Thoracic aorta (tissue), 2 donors: ENCODE measurements at places on chromosomes 6 and 20. TPM values are rescaled to one million over a fixed set of nuclear protein-coding genes. Genes with fewer than 3 reads are reported as not detected.
A peak's percentile ranks its signal among the peaks of the same experiment; 100 is the strongest.

DNA sequence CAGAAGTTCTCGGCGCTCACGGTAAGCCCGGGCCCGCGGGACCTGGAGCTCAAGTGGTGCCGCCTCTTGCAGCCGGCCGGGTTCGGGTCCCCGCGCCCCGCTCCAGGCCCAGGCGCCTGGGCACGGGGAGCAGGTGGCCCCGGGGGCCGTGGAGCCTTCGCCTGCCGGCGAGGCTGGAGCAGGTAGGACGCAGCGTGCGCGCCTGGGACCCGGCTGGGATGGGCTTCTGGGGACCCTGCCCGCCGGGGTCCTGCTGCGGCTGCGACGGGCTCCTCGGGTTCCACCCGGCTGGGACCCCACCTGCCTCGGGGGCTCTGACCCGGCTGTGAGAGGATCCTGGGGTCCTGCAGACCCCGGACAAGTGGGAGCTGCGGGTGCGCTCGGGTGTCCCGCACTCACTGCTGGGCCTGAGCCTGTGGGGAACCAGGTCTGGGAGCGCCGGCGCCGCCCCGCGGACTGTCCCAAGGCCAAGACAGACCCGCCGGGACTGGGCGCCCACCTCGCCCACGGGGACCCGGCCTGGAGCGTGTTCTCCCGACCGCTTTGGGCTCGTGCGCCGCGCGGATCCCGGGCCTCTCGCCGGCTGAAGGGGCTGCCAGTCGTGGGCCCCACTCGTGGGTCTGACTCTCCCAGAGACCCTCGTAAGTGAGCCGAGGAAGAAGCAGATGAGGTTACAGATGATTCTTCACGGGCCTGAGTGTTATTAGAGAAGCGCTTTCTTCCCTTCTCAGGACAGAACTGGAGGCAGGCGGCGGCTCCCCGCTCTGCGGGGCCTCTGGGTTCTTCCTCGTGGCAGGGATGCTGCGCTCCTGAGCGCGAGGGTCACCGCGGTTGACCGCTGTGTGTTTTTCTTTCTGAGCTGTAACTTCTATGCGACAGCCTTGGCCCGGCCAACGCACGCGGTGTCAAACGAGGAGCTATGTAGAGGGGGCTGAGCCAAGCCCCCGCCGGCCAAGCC is 729 bp downstream of the SMOC2 start:
- DNase-seq: no peak

DNA sequence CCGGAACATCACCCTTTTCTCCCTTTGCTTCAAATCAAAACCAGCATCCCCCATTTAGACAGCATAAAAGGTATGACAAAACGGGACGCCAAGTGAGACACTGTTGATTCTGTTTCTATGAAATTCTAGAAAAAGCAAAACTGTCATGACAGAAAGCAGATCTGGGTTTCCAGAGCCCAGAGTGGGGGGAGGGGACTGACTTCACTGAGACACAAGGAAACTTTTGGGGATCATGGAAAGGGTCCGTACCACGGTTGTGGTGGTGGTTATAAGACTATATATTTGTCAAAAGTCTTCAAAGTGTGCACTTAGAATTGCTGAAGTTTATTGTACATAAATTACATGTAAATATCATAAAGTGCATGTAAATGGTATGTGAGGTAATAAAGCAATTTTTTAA is 82.6 kb downstream of the SLC22A3 start:
- no peak for DNase-seq

GRCh38 chr6:21348504-21349195 is 244.9 kb upstream of the SOX4 start:
- DNase-seq: no peak

- DNase-seq: no peak
Observed at GRCh38 chr6:36662380-36662779, 16.1 kb upstream of the CDKN1A start.

GRCh38 chr6:157533048-157533871 is 152.3 kb downstream of the ZDHHC14 start:
- DNase-seq: no peak

GRCh38 chr20:48636301-48636700 is 191.5 kb downstream of the PREX1 start:
- no peak for DNase-seq

The CST4 gene
- not detected for total RNA-seq

GRCh38 chr6:47306887-47307286 is 2.8 kb downstream of the TNFRSF21 start:
- DNase-seq: no peak

DNA sequence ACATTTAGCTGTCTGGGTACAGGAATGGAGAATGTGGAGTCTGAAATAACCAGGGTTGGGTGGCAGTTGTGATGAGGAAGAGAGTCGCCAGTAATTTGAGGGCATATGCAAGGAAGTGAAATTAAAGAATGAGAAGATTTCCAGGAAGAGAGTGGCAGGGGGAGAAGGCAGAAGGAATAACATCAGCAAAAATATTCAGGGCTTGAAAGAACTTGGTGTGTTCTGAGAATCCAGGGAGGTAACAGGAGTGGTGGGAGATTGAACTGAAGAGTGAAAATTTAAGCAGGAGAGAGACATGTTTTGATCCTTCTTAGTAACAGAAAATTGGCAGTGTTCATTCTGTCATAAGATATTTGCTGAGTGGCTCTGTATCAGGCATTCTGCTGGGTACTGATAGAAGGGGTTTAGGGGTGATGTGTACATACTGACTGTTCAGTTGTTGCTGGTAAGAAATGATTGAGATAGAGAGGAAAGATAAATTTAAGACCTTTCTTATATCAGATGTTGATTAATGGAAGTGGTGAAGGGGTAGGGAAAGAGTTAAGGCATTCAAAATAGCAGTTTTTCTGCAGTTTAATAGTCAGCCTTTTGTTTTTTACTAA is 54.7 kb downstream of the PHF20 start:
- no peak for DNase-seq

The LST1 gene
- total RNA-seq: 4.9 TPM

The DHX35 gene
- total RNA-seq: 23.8 TPM

DNA sequence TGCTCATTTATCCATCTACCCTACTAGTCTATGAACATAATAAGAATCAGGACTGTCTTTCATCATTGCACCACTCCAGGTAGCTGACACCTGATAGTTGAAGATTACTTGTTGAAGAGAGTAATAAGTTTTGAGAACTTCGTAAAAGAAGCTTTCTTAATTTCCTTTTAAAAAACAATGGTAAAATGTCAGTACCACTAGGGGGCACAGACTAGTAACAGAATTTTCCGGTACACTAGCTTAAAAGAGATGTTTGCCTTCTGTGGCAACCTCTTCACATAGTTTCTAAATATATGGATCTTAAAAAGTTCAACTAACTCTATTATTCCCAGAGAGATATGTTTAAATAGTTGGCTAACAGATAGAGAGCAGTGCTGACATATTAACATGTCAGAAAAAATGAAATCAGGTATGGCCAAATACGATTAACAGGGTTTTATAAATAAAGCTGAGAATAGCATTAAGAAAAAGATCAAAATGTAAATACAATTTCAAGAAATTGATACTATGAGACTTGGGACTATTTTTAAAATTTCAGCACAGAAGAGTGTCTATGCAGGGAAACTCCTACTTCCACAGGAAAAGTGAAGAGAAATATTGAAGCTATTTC is 5.4 kb upstream of the KCNQ5 start:
- DNase-seq: no peak

DNA sequence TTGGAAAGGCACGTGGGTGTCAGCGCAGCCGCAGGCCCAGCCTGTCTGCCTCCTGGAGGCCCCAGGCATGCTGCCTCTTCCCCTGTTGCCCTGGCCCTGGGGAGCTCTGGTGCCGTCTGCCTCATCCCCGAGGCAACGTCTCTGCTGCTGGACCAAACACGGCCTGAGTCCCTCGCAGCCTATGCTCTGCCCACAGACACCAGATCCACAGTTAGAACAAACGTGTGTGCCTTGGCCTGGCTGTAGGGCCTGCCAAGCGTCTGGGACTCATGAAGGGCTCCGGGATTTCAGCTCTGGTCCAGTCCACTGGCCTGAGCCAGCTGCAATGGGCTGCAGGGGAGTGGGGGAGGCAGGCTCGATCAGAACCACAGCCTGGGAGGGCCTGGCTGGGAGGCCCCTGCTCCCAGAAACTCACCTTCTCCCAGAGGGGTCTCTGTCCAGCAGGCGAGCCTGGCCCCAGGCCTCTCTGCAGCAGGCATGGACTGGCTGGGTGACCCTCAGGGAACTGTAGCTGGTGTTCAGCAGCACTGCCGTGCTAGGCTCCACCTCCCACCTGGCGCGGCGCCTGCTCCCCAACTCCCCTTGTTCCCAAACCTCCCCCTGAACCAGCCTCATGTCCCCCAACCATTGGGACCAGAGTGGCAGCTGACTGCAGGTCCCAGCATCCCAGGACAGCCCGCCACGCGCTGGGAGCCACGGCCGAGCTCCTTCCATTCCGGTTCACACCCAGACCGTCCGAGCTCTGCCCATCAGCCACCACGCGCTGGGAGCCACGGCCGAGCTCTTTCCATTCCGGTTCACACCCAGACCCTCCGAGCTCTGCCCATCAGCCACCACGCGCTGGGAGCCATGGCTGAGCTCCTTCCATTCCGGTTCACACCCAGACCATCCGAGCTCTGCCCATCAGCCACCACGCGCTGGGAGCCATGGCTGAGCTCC is 197.0 kb downstream of the DLL1 start:
- DNase-seq: no peak

The ARFGEF3 gene
- 1.1 TPM for total RNA-seq

The ZNF334 gene
- total RNA-seq: 3.0 TPM

DNA sequence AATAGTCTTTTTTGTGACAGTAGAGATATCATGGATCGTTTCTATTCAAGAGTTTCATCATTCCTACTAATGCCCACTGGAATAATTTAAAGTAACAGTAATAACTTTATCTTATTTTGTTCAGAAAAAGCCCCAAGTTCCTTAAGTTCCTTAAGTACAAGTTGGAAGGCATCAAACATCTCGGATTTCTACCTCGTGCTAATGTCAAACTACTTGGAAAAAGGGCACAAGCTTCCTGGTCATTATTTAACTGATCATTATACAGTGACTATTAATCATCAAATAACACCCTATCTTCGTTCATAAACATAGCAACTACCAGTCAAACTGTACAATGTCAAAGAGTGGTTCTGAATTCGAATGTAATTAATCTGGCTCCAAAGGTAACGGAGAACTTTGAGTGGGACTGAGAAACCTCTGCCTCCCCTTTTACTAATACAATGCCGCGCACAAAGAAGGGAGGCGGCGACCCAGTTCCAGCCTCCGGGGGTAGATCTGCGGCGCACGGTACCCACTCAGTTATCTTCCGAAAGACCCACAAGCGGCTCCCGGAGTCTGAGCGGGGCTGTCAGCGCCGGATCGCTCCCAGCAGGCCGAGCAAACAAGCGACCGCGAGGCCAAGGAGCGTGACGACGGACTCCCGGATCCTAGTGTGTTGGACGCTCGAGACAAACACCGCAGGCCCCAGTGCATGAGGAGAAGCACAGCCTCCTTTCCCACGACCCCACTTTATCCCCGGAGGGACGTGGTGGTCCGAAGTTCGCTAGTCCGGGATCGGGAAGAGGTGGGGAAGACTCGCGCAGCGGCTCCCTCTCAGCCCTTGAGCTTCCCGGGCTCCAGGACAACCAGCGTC is 716 bp downstream of the SHPRH start:
- DNase-seq: peak; percentile 2

The ME1 gene
- 13.8 TPM for total RNA-seq

The FOXF2 gene
- total RNA-seq: not detected

DNA sequence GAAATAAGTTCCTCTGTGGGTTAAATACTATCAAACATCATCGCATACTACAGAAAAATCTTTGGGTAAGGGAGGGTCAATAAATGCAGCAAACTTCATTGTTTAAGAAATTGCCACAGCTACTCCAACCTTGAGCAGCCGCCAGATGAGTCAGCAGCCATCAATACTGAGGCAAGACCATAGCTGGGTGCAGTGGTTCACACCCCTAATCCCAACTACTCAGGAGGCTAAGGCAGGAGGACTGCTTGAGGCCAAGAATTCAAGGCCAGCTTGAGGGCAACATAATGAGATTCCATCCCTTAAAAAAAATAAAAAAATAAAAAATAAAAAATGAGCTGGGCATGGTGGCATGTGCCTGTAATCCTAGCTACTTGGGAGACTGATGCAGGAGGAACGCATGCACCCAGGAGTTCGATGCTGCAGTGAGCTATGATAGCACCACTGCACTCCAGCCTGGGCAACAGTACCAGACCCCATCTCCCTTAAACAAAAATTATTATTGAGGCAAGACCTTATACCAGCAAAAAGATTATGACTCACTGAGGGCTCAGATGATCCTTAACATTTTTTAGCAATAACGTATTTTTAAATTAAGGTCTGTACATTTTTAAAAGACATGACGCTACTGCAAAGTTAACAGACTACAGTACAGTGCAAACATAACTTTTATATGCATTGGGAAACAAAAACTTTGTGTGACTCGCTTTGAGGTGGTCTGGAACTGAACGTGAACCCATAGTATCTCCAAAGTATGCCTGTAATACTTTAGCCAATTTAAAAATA is 8.8 kb downstream of the SRPK1 start:
- DNase-seq: no peak

GRCh38 chr20:57806975-57807374 is 97.2 kb upstream of the PMEPA1 start:
- DNase-seq: no peak

DNA sequence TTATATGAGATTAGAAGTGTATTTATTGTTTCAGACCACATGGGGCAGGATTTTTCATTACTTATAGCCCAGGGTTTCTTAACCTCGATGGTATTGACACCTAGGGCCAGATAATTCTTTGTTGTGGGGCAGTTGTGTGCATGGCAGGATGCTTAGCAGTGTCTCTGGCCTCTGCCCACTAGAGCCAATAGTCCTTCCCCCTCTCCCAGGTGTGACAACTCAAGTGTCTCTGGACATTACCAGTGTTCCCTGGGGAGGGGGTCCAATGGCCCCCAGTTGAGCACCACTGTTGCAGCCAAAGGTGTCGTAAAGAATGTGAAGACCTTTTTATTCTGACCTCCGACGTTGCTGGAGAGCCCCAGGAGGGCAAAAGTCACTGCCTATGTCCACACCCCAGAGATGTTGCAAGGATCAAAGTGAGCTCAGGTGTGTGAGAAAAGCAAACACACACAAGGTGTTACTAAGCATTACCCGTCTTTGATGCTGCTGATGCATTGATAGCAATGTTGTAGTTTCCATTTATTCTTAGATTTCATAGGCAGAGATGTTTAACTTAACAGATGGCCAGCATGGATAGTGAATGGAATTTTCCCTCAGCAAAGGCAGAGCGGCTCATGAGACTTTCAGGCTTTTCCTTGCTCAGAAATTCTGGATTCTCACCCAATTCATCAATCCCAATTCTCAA is 22.2 kb downstream of the BANF2 start:
- no peak for DNase-seq

DNA sequence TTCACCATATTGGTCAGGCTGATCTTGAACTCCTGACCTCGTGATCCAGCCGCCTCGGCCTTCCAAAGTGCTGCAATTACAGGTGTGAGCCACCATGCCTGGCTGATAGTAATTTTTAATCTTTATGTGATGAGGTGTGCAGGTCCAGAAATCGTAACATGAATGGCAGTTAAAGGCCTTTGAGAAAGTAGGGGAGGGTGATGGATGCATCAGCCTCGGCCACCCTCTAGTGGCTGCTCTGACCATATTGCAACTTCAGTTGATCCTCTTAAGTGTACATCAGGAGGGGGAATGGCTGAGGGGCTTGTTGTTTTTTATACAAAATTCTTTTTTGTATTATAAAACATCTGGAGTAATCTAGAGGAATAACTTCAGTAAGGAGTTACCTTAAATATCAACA is 193.0 kb downstream of the ZFAND3 start:
- DNase-seq: no peak

The MCCD1 gene
- total RNA-seq: not detected
